ENCODE measurements at places on chromosomes 3 and 15.

DNA sequence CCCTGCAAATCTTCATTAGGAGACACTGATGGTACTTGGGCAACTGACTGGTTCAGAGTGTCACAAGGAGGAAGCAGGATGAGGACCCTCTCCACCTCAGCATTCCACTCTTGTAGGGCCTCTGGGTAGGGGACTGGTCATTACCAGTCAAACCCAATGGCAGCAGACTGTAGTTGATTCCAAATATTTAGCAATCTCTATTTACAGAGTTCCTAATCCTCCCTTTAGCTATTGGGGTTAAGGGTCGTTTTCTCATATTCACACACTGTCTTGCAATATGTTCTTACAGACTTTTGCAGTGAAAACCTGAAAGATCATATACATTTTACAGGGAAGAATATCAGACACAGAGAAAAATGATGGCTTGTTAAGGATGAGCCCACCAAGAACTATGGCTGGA is 397.7 kb downstream of the GAP43 start:
- no peak for DNase-seq

DNA sequence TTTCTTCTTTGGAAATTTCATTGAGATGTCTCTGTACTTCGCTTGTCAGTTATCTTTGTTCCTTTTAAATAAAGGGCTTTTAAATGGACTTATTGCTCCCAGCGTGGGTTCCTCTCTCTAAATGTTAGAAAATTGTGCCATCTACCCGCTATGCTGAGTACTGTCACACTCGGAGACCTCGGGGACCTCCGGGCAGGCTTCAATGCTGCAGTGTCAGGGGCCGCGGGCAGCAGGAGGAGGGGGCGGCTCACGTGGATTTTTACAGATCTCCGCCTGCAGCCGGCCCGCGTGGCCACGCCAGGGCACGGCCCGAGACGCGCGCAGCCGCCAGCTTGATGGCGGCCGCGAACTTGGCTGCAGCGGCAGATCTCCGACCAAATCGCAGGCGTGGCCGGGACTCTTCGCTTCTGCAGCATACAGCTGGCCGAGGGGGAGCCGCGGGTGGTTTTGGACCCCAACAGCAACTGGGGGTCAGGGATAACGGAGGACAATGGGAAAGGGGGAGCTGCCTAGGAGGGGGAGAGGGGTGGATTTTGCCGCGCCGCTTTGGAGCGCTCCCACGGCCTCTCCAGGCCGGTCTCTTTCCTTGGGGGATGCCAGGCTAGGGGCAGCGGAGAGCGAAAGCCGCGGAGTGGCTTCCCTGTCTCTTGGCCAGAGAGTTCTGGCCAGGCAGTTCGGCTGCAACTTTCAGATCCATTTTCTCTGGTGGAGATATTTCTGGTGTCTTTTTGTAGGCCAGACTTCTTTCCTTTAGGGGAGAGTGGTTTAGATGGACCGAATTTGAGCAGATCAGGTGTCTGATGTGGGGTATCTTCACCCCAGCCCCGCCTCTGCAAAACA is 15.3 kb downstream of the NR2F2 start:
- peak; percentile 84 for DNase-seq

GRCh38 chr15:29805043-29805707 is 17.1 kb downstream of the TJP1 start:
- peak; percentile 82 for DNase-seq

- DNase-seq: no peak
Observed at GRCh38 chr3:35079403-35079802, 559.9 kb upstream of the ARPP21 start.

DNA sequence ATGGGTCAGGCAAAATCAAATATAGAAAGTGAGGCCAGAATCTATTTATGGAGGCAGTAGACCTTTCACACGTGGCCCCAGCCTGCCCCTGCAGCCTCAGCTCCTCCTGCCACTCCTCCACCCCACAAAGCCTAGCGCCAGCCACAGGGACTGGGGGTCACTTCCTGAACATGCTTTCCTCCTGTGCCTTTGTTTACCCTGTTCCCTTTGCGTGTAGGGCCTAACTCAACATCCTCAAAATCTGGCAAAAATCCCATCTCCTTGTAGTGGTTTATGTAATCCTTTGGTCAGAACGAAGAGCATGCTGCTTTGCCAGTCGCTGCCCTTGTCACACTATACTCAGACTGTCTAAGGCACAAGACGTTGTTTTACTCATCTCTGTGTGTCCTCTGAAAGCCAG is 39.6 kb downstream of the KBTBD12 start:
- no peak for DNase-seq

- DNase-seq: no peak
Observed at GRCh38 chr15:96521386-96521785, 190.9 kb downstream of the NR2F2 start.

DNA sequence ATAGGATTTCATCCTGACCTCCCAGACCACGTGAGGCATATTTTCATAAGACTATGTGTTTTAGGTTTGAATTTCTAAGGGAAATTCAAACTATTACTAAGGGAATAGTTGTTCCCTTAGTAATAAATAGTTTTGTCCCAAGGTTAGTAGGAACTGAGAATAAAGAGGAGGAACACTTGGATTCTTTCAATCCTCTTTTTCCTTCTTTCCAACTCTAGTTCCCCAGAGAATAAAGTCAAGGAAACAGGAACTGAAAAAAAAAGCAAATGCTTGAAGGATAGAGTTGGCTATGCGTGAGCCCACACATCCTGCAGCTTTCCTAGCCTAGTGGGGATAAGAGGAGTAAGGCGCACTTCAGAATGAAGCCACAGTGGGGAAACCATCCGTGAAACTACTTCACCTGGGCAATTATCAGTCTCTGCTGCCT is 312.1 kb upstream of the TGFBR2 start:
- DNase-seq: peak; percentile 27

DNA sequence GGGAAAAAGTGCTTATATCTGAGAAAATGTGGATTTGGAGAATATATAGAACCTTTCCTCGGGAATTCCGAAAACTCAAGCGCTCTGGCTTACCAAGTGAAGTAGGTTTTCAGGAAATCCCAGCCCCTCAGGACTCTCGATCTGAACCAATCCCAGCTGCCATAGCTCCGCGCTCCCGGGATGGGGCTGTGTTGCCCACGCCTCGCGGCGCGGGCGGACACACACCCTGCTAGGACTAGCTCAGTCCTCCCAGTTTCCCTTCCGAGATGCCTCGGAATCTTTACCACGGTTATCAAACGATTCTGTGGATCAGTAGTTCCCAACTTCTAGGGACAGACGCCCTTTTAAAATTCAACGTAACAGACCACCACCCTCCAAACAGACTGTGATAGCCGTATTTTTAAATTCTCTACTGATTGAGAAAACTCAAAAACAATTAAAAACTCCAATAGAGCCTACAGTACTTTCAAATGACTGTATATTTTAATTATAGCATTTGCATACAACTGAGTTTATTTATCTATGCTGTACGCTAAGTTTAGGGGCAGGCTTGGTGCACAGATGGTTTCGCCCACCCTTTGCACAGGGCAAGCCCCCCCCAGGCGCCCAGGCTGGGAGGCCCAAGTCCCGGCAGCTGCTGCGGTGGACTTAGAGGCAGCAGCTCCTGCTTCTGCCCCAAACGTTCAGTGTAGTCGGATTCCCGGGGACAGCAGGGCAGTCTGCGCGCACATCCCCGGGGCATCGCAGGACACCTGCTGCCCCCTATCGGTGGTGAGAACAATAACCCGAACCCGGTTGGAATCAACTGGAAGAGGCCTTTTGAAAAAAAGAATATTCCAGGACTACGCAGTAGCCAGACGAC is 52.3 kb downstream of the CCDC54 start:
- DNase-seq: peak; percentile 92

DNA sequence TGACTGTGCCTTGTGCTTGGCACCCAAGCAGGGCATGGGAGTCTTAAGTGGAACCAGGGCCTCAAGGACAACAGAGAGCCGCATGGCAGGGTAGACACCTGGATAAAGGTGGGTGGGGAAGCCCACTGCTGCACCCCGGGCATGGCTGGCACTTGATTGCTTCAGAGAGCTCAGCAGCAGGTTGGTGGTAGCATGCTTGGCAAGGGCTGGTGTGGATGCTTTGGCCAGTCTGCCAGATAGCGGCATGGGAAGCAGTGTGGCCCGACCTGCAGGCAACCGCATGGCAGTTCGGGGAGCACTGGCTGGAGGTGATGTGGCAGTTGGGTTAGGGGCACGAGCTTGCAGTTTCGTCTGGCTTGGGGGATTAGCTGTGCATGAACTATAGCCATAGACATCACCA is 2.5 kb downstream of the CCDC71 start:
- DNase-seq: no peak
